ENCODE measurements at places on chromosomes 3 and 15. TPM values are rescaled to one million over a fixed set of nuclear protein-coding genes. Genes with fewer than 3 reads are reported as not detected.

Gene MB21D2
- total RNA-seq = 8.7 TPM

DNA sequence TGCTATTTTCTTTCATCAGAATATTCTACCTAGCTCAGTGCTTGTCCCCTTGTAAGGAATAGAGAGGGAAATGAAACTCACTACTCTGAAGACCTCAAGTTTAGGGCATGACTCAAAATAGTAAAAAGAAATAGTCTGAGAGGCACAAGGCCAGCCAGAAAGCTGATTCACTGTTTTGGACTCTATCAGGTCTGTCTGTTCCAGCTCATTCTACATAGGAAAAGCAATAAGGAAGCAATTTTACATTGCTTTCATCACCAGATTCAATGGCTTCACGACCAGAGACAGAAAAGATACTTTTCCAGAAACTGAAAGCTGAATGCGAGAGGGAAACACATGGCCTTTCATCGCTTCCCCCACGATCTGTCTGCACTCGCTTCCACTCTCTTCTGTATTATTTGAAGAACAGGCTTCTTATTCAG is 276.0 kb downstream of the GBE1 start:
- H3K4me3 ChIP-seq = no peak overlapping the region
- no peaks in the 10 kb centered on the region for H3K36me3 ChIP-seq
- no peaks in the 10 kb centered on the region for H3K27me3 ChIP-seq
- DNase-seq = no peak
- no peak overlapping the region for H3K27ac ChIP-seq

- peaks cover 63% of the 10 kb centered on the region for H3K4me1 ChIP-seq
- no peak for DNase-seq
- H3K36me3 ChIP-seq = peaks cover 50% of the 10 kb centered on the region
- H3K27me3 ChIP-seq = no peaks in the 10 kb centered on the region
These were observed 47.4 kb downstream of the CBLB start for GRCh38 chr3:105821433-105821832.

Gene ST6GAL1
- 113 TPM for total RNA-seq
